Panc1 (cell line): ENCODE measurements at places on chromosomes 3 and 15. TPM values are rescaled to one million over a fixed set of nuclear protein-coding genes. Genes with fewer than 3 reads are reported as not detected.

Gene TNFAIP8L3
- total RNA-seq = 1.0 TPM

Gene CAMP
- not detected for total RNA-seq

Gene NAA80
- total RNA-seq = 7.2 TPM

Gene WDR49
- 0.23 TPM for total RNA-seq

Gene RBPMS2
- 33.7 TPM for total RNA-seq

Gene ZNF592
- total RNA-seq = 34.2 TPM

Gene TXNRD3
- total RNA-seq = 17.2 TPM

Gene ZNF860
- total RNA-seq = 8.9 TPM

Gene ISLR
- total RNA-seq = 0.28 TPM
